NCI-H1436 (cell line): ENCODE measurements at places on chromosomes 7 and 10.

GRCh38 chr7:74657692-74658177, at the start of gene GTF2I:
Gene GTF2I, plus strand, starts transcription at chr7:74657718. Its CDS starts 31,411 bp downstream, at chr7:74689129.
- peak; percentile 34 for DNase-seq

DNA sequence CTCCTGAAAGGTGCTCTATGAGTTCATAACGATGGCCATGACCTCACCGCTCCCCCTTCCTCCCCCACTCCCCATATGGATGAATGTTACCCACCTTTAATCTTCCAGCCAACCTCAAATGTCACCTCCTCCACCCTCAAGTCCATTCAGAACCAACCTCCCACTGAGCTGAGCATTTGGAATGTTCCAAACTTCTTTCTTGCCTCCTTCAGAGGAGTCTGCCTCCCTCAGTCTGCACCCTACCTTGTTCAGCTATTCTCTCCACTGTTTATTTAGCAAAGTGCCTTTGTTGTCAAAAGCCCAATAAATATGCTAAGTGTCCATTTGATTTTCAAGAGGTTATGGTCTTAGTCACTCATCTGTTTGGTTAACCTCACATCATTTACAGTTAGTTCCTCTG, 22.9 kb upstream of the MTPAP start:
- DNase-seq, result no peak

GRCh38 chr10:11236234-11236633, 218.6 kb downstream of the CELF2 start:
- DNase-seq, result no peak

- DNase-seq, result no peak
These were observed 1.7 kb downstream of the PDE1C start for GRCh38 chr7:32068411-32069101.

DNA sequence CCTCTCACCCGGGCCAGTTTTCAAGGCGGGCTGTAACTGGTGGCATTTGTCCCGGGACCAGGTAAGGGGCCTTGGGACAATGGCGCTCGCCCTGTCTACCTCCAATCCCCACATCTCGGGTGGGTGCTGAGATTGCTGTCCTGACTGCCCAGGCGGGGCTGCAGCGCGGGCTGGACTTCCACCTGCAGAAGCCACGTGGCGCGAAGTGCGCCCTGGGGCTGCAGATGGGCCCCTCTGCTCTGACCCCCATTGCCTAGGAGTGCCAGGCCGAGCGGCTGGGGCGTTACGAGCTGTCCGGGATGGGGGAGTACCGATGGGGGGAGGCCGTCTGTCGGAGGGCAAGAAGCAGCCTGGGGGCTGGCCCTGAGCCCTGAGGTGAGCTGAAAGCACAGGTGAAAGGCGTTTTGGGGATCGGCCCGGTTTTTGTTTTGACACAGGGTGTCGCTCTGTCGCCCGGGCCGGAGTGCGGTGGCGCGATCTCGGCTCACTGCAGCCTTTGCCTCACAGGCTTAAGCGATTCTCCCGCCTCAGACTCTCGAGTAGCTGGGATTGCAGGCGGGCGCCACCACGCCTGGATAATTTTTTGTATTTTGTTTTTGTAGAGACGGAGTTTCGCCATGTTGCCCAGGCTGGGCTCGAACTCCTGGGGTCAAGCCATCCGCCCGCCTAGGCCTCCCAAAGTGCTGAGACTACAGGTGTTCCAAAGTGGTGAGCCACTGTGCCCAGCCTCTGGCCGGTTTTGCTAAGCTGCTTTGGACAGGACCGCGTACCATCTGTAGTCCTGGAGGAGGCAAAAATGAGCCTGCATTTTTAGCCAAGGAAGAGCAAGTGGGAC, at the start of gene SFXN2:
Gene SFXN2 (plus strand): TSS at position 16 of the 835 bp plus-strand sequence. CDS start 12,001 bp downstream, outside the sequence.
- peak; percentile 9 for DNase-seq

GRCh38 chr7:73978661-73979563, 49.1 kb upstream of the ELN start:
- peak; percentile 80 for DNase-seq

GRCh38 chr10:26939962-26940354, 79.2 kb upstream of the ABI1 start:
- DNase-seq, result no peak

DNA sequence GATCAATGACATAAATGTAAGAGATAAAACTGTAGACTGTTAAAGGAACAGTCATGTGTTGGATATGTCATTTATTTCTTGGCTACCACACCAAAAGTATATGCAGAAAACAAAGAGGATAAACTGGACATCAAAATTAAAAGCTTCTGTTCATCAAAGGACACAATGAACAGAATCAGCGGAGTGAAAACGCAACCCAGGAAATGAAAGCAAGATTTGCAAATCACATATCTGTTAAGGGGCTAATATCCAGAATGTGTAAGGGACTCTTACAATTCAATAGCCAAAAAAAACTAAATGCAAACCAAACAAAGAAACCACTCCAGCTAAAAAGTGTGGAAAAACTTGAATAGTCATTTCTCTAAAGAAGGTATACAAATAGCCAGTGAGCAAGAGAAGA, 164.3 kb downstream of the ZMYND11 start:
- DNase-seq, result no peak

- no peak for DNase-seq
These were observed 126.1 kb downstream of the SVIL start for GRCh38 chr10:29508554-29509244.

DNA sequence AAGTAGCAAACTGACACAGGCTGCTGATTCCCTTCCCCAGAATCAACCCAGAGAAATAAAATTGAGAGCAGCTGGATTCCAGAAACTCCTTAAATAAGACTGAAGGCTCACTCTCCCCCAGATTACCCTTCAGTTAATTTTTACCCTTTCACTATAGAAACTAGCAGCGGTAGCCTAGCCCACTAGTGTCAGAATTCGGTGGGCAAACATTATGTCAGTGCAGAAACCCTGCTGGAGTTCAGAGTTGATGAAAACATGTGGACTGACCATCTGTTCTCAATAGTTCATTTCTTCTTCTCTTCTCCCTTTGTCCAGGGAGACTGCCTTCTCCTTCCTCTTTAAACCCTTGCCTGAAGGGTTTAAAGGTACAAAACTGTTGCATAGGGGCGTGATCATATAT, 100.1 kb downstream of the PODXL start:
- DNase-seq, result no peak

DNA sequence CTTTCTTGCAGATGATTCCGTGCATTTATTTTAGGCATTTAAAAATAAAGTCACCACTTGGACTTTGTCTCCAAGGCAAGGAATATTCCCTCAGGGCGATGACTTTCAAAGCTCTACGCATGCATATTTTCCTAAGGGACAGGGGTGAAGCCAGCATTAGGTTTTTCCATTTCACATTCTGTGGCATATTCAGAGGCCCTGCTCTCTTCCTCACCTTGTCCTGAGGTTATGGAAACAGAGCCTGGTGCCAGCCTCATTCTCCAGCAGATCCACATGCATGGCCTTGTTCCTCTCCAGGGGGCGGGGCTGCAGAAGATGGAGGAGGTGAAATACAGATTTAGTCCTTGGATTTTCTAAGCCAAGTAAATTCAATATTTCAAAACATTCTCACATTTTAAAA, 11.6 kb upstream of the LYZL1 start:
- DNase-seq, result no peak

- no peak for DNase-seq
These were observed 121.7 kb upstream of the TRIM24 start for GRCh38 chr7:138338361-138338760.

- DNase-seq, result no peak
These were observed 8.4 kb upstream of the C10orf71 start for GRCh38 chr10:49290607-49291006.

DNA sequence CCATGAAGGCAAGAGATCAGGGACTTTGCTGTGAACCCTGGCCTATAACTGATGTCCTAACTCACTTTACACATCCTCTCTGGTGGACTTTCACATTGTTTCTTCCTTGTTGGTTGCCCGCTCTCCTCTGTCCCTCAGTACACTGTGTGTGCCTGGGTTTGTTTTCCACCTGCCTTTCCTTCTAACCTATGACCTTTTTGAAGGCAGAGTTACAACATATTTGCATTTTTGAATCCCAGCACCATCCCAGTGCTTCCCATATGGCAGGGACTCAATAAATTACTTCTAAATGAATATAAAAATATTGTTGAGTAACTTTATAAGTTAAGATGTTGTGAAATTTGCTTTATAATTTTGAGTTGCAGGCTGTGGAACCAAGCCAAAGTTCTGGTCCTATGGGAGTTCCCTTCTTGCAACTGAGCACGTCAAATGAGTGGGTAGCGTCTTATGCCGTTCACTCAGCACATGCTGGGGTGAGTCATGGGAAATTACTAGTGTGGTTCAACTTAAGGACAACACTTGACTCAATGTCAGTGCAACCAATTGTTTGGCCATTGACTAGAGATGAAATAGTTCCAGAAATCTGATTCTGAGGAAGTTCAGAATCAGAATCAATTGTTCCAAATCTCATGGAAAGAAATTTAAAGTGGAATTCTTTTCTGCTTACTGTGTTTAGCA, 250.9 kb downstream of the TWIST1 start:
- peak; percentile 26 for DNase-seq

DNA sequence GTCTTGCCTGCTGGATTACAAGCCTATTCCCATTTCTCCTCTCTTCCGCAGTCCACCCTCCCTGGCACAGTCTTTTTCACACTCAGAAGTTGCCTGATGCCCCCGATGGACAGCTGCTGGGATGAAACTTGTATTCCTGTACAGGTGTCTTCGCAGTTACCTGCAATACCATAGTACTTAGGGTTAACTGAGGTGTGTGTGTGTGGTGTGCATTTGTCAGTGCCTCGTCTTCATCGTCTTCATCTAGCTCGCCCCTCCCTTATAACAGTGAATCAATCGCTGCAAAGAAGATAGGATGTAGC, 11.0 kb downstream of the NXPH1 start:
- DNase-seq, result no peak

GRCh38 chr7:95861041-95861440, 88.7 kb downstream of the DYNC1I1 start:
- DNase-seq, result no peak

- no peak for DNase-seq
These were observed 35.1 kb downstream of the FHIP2A start for GRCh38 chr10:114856544-114857287.

- no peak for DNase-seq
These were observed 9.4 kb downstream of the NUB1 start for GRCh38 chr7:151351027-151351426.

DNA sequence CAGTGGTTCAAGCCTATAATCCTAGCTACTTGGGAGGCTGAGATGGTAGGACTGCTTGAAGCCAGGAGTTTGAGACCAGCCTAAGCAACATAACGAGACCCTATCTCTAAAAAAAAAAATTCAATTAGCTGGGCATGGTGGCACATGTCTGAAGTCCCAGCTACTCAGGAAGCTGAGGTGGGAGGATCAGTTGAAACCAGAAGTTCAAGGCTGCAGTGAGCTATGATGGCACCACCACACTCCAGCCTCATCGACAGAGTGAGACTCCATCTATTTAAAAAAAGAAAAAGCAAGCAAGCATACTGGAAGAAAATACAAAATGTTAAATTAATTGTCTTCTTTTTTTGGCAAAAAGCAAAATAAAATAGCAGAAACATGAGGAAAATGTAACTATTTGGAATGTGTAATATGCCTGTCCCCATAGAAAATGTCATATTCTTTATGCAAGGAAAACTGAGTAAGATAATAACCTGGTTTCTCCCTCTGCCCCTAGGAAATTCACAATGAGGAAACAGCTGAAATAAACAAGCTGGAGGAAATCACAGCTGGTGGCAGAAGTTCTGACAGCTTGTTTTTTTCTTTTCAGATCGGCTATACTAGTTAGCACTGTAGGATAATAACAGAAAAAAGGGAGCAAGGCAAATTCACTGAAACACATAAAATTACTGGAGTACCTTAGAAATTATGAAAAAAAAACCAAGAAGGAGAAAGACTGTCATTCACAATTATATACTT, 48.5 kb downstream of the HERPUD2 start:
- no peak for DNase-seq

DNA sequence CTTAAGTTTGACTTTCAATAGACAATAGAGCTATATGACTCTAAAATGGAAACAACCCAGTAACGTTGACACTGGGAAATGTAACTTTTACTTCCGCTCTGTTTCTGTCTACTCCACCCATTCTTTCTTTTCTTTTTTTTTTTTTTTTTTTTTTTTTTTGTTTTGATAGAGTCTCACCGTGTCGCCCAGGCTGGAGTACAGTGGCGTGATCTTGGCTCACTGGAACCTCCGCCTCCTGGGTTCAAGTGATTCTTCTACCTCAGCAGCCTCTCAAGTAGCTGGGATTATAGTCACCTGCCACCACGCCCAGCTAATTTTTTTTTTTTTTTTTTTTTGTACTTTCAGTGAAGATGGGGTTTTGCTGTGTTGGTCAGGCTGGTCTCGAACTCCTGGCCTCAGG, 13.9 kb downstream of the PRSS2 start:
- DNase-seq, result no peak

GRCh38 chr10:87864496-87865059, 1.2 kb downstream of the PTEN start:
- no peak for DNase-seq

GRCh38 chr7:1232623-1233332, at the start of gene UNCX:
Gene UNCX, plus strand, starts transcription at chr7:1232872. Its CDS starts 146 bp downstream, at chr7:1233018.
- no peak for DNase-seq

- no peak for DNase-seq
These were observed 78.8 kb upstream of the FAM180A start for GRCh38 chr7:135827391-135827790.

GRCh38 chr10:61989995-61990760, 88.7 kb downstream of the ARID5B start:
- DNase-seq, result no peak

DNA sequence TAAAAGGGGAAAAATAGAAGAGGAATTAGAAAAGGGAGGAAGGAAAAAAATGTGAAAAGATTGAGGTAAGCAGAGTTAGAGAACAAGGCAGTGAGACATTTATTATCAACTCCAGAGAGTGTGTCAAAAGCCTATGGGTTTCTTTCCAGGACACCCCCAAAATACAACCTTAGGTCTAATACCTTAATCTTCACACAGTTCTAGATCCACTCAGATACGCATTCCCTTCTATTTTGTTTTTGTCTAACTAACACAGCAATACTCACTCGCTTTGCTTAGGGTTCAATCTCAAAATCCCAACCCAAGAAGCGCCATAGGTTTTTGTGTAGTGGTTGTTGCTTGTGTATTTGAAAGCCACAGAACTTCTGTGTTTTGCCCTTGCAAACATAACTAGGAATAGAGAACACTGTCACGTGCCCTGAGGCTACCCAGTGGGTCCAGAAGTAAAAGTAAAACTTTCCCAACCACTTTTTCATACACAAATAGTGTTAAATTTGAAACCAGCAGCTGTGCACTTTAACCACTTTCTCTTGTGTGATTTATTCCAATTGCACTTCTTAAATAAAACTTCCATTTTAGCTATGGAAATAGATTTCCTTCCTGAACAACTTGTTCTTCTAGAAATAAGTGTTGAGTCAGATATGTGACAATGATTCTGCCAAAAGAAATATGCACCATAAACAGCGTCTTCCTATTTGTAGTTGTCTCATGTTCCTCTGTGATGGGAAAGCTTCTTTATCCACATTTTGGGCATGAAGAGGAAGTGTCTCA, 414.7 kb upstream of the GHITM start:
- DNase-seq, result no peak

- no peak for DNase-seq
These were observed 363.9 kb upstream of the MGMT start for GRCh38 chr10:129102906-129103693.
